ENCODE measurements at places on chromosomes 6 and 20.

GRCh38 chr6:106674541-106675229 lies 45.3 kb downstream of the QRSL1 start:
- DNase-seq = no peak

DNA sequence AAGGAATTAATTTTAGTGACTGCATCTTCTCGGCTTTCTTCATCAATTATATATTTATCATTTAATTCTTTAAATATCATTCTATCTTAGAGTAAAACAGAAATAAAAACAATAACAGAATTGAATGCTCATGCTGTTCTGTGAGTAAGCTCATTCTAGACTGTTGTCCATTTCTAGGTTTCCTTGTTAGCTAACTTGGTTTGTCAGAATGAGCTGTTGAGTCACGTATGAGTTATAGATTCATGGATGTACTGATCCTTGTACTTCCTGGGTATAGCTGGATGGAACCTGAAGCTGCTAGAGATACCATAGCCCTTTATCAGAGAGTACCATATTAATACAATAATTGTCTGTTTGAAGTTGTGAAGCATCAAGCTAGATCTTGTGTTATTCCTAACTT lies 515.3 kb downstream of the TENT5A start:
- DNase-seq = no peak

GRCh38 chr6:82953871-82954270 lies 111.8 kb downstream of the UBE3D start:
- DNase-seq = no peak

DNA sequence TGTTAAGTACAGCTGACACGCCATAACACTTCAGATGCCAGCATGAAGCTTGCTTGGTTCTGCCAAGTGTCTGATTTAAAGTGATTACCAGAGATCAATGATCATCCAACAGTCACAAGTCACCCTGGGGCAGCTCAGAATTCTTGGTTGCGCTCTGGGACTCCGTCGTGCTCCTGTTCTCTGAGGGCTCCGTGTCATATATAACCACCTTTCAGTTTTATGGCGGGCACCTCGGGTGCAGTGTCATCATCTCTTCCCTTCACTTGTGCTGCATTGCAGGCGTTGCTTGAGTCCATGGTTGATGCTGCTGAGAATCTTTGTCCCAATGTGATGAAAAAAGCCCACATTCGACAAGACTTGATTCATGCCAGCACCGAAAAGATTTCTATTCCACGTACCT lies 101.4 kb upstream of the SCGN start:
- DNase-seq = no peak

DNA sequence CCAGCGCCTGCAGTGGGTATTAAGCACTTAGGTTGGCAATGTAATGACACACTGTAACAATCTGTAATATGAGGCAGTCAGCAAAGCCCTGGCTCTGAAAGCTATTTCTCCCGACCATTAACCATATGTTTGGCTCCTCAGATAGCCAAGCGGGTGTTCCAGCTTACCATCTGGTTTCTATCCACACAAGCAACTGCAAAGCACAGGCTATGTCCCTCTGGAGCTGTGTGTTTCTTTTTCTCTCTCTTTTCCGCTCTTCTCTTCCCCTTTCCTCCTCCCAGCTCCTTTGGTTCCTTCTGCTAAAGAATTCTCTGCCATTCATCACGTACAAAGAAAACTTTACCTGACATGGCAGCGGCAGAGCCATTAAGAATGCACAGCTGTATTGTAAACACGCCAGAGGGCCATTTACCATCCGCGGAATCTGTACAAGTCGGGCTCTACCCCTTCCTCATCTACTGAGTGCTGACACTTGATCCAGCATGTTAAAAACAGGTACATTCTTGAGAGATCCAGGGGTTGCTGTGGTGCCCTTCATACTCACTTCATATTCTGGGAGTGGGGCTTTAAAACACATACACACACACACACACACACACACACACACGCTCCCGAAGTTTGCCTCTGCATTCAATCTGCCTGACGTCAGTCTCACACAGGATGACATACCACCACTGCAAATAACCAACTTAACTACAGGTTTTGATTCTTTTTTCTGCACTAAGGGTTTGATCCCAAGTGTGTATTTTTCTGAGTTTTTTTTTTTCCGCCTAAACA lies 77.2 kb downstream of the BACH2 start:
- DNase-seq = no peak

GRCh38 chr6:13535306-13535705 lies 39.1 kb upstream of the SIRT5 start:
- DNase-seq = no peak

GRCh38 chr20:59055302-59055701 lies 12.7 kb upstream of the PRELID3B start:
- DNase-seq = no peak

Measured in stimulated activated CD4-positive, alpha-beta T cell treated with anti-CD3 and anti-CD28 coated beads, TNF-alpha, amount 100 ng/mL, for 4 hours (primary cell).